ENCODE measurements at places on chromosomes 2 and 18.

- no peak for DNase-seq
Measured at GRCh38 chr2:79437433-79438267, 75.2 kb upstream of the CTNNA2 start.

DNA sequence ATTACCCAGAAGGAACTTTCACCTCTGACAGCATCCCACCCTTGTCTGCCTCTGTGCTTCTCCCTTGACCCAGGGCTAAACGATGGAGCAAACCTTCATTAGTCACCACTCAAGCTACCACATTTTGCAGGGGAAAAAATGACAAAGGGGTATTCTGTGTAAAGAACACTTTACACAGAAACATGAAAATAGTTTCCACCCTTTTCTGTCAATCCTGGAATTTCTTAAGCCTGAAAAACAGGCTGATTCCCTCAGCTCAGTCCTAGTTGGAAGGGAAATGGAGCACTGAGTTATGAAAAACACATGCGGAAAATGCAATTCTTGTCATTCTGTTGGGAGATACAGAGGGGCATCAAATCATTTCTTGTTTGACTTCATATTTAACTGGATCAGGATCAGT, 175.0 kb upstream of the HNRNPA3 start:
- DNase-seq: no peak

- no peak for DNase-seq
Measured at GRCh38 chr2:16395601-16396000, 270.0 kb downstream of the CYRIA start.

GRCh38 chr18:39571511-39571910, 2005.9 kb upstream of the CELF4 start:
- DNase-seq: no peak

DNA sequence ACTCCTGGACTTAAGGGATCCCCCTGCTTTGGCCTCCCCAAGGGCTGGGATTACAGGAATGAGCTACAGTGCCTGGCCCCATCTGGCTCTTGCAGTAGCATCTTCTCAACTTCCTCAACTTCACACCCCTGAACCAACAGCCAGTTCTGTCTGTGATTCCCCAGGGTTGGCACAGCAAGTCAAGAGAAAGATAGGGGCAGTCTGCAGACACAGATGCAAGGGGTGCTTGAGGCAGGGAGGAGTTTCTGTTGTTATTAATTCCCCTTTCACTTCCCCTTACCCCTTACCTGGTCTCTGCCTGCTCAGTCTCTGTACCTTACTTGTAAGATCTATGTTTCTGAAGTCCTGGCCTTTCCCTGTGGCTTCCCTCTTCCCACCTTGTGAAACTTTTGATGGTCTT, 54.1 kb upstream of the MEX3C start:
- DNase-seq: no peak

DNA sequence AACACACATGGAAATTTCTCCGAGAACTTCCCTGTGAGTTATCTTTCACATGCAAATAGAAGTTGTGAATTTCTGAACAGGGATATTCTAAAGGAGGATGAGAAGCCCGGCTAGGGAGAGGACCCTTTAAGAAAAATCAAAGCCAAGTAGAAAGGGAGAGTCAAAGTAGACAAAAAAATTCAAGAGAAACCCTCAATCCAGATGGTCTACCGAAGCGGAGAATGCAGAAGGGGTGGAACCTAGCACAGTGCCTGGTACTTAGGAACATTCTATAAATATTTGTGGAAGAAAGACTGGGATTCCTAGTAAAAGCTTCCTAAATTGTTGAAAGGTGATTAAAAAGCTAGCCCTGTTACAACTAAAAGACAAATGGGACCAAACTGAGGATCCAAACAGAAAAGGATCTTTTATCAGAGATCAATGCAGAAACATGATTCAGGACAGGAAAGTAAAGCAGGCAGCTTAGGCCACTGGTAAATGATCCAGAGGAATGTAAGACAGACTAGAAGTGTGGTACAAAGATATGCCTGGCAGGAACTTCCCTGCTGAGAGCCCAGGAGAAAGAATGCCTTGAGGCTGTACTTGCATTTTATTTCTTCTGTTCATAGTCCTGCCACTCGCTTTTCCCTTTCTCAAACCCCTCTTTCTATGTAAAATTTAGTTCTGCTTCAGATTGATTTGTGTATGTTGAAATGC, 19.5 kb upstream of the GLS start:
- no peak for DNase-seq

DNA sequence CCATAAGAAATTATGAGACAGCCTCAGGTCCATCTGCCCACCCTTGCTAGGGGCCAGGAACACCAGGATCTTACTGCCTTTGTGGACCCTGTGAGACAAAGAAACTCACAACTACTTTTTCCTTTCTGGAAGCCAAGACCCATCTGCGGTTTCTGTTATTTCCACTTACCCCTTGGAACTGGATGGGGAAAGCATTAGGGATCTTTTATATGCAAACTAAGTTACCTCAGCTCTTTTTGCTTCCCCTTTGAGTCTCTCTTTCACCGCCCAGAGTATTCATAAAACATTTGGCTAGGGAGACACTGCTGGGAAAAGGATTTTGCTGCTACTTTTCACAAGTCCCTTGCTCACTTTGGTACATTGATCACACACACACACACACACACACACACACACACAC, 95.7 kb downstream of the ZNF385B start:
- no peak for DNase-seq

DNA sequence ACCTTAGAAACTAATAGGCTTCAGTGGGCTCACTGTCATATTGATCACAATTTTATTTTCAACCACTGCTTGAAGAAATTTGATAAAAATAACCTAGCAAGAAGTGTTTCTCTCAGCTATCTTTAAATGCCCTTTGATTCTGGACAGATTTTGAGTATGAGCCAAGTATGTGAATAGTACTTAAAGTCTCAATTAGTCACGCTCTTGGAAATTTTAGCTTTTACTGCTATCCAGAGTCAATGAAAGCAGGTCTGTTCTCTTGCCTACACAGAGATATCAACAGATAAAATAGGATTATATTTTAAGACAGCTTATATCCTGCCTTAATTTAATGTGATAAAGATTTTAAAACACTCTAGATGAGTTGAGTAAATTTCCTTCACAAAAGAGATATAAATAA, 337.3 kb downstream of the CBLN2 start:
- peak; percentile 44 for DNase-seq

- DNase-seq: no peak
Measured at GRCh38 chr18:939166-939565, 34.5 kb downstream of the ADCYAP1 start.

GRCh38 chr2:98734162-98734561, 3.2 kb upstream of the MGAT4A start:
- DNase-seq: no peak

DNA sequence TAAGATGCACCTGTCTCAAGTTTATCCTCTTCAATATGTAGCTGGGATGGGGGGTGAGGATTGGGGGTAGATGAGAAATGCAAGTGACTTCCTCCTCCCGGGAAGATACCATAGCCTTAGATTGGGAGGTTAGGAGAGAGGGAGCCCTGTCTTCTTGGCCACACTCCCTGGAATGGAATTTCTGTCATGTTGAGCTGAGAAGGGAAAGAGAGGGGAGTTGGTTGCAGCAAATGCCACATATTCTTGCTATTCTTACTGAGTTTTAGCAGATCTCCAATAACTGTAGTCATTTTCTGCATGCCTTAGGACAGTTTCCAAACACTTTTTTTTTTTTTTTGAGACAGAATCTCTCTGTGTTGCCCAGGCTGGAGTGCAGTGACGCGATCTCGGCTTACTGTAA, 35.9 kb downstream of the TAF4B start:
- DNase-seq: no peak

DNA sequence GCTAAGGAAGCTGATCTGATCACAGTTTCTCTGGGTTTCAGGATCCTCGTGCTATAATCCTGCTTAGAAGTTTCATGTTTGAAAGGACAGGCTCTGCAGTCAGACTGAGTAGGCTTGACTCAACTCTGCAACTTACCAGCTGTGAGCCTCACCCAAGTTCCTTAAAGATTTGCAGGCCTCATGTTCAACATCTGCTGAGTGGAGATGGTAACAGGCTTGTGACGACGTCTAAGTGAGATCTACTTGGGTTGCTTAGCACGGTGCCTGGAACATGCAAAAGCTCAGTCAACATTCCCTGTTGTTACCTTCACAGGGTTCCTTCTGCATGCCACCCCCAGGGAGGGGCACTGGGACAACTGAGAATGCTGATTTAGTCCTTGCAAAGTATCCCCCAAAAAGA, 164.2 kb downstream of the C1D start:
- no peak for DNase-seq

DNA sequence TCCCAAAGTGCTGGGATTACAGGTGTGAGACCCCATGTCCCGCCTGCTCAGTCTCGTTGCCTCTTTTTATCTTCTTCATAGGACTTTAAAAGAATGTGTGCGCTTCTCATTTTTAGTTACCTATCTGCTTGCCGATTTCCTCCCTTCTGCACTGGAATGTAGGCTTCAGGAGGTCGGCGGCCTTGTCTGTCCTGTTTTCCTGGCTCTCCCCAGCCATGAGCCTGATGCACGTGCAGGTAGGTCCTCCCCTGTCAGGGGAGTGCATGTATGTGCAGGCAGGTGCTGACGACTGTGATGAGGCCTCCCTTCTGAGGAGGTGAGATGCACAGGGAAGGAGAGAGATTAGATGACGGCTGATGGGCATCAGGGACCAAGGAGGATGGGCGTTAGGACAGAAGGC, 13.6 kb upstream of the ATP6V1C2 start:
- DNase-seq: no peak

DNA sequence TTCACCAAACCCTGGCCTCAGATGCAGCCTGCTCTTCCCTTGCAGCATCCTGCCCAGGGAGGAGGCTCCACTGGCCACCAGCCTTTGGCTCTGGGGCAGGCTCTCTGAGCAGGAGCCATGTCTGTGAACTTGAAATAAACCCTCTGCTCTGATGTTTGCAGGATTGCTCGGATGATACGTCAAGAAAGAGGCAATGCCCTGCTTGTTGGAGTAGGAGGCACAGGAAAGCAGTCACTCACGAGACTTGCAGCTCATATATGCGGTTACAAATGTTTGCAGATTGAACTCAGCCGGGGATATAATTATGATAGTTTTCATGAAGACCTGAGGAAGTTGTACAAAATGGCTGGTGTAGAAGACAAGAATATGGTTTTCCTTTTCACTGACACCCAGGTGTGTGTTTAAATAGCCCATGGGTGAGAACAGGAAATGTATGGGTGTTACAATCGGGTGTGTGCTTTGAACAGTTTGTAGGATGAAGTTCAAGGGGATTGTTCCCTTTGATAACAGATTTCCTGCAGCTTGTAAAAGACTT, 177.9 kb downstream of the DNAH6 start:
- no peak for DNase-seq

DNA sequence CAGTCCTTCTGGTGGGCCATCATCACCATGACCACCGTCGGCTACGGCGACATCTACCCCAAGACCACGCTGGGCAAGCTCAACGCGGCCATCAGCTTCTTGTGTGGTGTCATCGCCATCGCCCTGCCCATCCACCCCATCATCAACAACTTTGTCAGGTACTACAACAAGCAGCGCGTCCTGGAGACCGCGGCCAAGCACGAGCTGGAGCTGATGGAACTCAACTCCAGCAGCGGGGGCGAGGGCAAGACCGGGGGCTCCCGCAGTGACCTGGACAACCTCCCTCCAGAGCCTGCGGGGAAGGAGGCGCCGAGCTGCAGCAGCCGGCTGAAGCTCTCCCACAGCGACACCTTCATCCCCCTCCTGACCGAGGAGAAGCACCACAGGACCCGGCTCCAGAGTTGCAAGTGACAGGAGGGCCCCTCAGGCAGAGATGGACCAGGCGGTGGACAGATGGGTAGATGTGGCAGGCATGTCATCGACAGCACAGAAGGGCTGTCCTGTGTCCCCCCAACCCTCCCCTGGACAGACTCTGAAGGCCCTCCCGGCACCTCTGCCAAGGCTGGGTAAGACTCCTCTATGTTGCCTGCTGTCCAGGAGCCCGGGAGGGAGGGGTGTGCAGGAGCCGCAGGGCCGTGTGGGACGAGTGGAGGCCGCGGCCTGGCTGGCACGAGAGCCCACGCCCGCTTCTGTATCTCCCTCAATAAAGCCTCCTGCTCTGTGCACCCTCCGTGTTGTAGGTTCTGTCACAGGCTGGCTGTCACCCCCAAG, 2.0 kb downstream of the KCNF1 start:
- DNase-seq: no peak

DNA sequence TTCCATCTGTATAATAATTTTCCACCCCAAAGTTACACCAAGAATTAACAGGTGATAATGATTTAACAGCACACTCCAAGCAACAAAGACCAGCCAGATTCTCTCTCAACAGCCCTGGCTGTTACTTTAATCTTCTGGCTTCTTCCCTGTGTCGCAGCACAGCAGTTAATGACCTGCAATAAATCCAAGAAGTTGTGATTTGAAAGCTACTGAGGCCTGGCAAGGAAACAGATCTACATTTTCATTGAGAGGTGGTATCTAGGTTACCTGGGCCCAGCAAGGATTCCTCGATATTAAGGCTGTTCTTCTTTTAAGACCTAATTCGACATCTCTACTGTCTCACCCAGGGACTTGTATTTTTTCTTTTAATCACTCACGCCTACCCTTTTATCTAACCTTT, 433.8 kb downstream of the NBAS start:
- no peak for DNase-seq

GRCh38 chr2:112032689-112033465, 22.2 kb upstream of the TMEM87B start:
- DNase-seq: no peak

- DNase-seq: no peak
Measured at GRCh38 chr2:172702451-172702850, 33.2 kb upstream of the RAPGEF4 start.
